Breast epithelium (tissue), 4 donors: ENCODE measurements at places on chromosomes 7 and 10. TPM values are rescaled to one million over a fixed set of nuclear protein-coding genes. Genes with fewer than 3 reads are reported as not detected.

Gene IFIT2
- total RNA-seq, result 6.6 TPM

DNA sequence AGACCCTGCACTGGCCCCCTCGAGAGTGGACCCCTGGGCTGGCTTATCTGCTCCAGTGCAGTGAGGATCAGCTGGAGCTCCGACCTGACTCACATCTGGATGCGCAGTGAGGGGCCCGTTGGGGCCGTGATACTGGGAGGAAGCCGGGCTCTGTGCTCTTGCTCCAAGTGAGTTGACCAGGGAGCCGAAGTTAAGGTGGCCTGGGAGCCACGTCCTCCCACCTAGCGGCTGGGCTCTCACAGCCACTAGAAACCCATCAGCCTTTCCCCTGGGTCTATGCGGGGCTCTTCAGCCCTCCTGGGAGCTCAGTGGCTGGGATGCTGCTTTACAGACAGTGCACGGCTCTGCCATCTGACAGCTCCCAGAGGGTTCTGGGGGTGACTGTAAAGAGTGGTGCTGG lies 9.1 kb downstream of the ALKBH4 start:
- no peak for DNase-seq

GRCh38 chr7:159317294-159317693 lies 172.6 kb upstream of the VIPR2 start:
- DNase-seq, result no peak

GRCh38 chr10:11782793-11783557 lies 40.2 kb upstream of the PROSER2 start:
- DNase-seq, result no peak

DNA sequence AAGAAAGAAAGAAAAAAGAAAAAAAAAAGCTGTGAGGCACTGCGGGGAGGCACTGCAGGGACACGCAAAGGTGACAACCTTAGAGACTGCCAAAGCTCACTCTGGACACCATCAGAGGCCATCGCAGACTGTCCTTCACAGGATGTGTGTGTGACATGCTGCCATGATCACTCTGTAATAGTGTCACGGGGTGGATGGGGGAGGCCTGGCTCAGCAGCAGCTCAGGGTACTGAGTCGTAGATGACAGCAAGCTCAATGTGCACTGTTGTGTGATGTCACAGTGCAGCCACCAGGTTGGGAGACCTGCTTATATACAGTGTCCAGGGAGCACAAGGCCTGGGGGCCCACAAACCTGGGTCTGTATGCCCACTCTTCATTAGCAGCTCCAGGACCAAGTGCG lies 83.3 kb downstream of the SLIT1 start:
- no peak for DNase-seq

- DNase-seq, result no peak
Measured at GRCh38 chr10:116870949-116871348, 21.6 kb downstream of the ENO4 start.

- DNase-seq, result no peak
Measured at GRCh38 chr10:62690703-62691102, 113.8 kb upstream of the ADO start.

DNA sequence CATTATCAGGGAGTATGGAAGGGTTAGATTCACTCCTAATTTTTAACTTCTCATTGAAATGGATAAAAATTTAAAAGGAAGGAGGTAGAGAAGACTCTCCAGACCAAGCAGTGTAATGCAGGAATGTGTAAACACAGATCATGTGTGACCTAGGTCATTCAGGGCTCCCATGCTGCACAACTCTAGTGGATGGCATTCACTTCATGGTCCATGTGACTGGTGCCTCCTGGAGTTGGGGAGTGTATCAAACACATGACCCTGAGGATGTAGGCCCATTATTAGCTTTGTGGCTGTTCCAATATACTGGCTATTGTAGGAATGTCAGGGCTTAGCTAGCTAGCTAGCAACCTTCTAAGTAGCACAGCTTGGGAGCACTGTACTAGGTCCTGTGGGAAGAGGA lies 109.9 kb downstream of the SLC25A13 start:
- DNase-seq, result no peak

DNA sequence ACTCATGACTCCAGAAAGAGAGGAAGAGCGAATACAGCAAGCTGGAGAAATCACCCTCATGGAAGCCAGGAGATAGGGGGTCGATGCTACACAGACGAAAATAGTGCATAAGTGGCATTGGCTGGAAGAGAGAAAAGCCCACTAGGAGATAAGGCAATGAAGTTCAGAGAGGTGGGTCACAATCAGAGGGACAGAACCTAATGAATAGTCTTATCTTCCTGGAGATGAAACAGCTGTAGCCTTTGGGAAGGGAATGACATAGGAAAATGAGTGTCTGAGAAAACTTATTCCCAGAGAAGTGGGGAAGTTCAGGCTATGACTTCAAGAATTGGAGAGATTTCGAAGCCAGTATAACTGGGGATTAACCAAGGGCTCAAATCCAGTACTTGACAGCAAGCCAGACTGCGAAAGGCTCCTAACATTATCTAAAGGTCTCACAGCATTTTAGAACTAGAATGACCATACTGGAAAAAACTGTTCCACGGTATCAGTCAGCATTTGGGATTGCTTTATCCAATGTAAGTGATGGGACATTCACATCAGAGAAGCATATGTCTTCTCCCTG lies 211.1 kb downstream of the ZNF365 start:
- DNase-seq, result no peak

Gene PRLHR
- not detected for total RNA-seq

DNA sequence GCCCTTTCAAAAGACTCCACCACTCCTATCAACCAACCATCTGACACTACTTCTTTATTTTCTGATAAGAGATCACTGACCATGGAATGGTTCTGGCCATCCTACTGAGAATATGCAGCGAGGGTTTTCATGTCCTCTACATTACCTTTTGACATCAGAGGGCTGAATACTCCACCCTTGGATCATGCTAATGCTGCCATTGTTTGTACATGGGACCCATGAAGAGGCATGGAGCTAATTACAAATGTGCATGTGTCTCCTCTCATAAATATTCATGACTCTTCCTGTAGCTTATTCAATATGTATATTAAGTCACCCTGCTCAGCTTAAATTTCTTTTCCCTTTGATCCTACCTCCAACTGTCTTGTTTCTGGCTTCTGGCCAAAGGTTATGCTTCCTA lies 1065.8 kb upstream of the GHITM start:
- no peak for DNase-seq

GRCh38 chr7:48832303-48832845 lies 92.0 kb upstream of the CDC14C start:
- no peak for DNase-seq

- DNase-seq, result no peak
Measured at GRCh38 chr7:44767134-44767911, 18.7 kb downstream of the ZMIZ2 start.

DNA sequence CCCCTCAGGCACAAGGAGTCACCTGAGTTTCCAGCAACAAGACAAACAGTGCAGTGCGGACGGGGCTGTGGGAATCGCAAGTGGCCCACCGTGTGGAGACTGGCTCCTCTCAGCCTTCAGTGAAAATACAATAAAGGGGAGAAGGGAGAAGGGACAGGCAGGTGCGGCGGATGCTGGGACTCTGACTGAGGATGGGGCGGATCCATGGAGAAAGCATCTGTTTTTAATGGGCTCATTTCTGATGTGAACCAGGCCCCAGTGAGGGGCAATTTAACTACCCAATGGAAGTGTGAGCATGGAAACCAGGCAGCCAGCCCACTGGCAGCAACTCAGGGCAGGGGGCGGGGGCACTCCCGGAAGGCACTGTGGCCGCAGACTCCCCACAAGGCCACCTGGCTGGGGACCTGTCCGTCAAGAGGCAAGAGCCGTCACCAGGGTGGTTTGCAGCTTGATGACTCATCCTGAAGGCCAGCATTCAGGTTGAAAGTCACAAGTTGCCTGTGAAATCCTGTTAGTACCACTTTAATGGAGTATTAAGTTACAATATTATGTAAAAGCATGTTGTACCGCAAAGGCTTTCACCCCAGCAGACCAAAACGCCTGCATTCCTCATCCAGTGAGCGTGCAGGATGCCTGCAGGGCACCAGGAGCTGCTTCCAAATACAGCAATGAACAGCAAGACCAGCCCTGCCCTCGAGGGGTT lies 476.4 kb downstream of the PTPRN2 start:
- no peak for DNase-seq

DNA sequence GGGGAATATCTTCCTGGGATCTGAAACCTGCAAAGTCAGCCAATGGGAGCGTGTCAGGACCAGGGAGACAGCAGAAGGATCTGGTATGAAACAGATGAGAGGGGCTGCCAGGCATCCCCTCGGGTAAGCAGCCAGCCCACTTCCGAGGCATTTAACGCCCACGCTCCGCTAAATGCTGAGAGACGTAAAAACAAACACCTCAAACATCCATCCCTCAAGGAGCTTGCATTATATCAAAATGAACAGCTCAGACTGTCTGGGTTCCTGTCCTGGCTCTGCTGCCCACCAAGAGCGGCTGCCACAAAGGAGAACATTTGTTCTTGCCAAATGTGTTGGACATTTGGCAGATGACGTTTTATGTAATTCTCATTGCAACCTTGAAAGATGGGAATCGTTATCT lies 7.0 kb upstream of the SERPINE1 start:
- no peak for DNase-seq

Gene ADARB2
- total RNA-seq, result 2.0 TPM

Gene GSTO1
- total RNA-seq, result 81.6 TPM

Gene ZNF425
- total RNA-seq, result 2.1 TPM

- no peak for DNase-seq
Measured at GRCh38 chr7:20085086-20085485, 132.1 kb downstream of the MACC1 start.

DNA sequence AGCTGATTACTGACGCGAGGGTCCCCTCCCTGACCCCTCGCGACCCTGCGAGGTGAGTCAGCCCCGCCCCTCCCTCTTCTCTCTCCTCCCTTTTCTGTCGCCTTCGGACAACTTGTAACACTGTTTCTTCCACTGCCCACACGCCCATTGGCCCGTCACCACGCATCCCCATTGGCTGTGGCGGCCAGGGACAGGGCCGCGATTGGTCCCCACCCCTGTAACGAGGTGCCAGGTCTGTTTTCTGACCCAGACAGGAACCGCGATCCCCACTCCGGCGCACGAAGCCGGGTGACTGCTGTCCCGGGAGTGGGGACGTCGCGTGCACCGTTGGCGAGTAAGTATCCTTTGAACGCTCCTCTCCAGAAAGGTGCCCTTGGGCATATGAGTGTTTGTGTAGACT lies at the start of gene STRA8:
STRA8 (plus strand) TSS at position 269 of the 400 bp plus-strand sequence. CDS start 6,687 bp downstream, outside the sequence.
- DNase-seq, result no peak

Gene IPMK
- total RNA-seq, result 13.5 TPM

Gene ASIC3
- total RNA-seq, result 3.3 TPM

Gene DRGX
- total RNA-seq, result not detected

DNA sequence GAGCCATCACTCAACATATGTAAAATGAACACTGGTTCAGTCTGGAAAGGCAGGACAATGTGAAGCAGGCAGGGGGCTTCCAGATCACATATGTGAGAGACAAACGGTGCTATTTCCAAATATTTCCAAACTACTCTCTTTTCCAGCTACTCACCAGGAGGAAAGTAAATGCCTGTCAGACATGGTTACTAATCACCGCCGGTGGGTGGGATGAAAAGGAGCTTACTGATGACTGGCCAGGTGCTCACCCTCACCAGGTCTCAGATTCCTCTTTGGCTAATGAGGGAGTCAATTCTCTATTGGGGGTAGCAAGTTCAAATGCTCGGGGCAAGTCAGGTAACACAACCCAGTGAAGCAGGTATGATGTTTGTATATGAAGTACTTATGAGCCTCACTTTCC lies 9.7 kb upstream of the MSMB start:
- no peak for DNase-seq

- DNase-seq, result no peak
Measured at GRCh38 chr10:132282667-132283603, 24.8 kb downstream of the STK32C start.

Gene AKR1B15
- 3.5 TPM for total RNA-seq

Gene CCDC146
- 17.7 TPM for total RNA-seq

DNA sequence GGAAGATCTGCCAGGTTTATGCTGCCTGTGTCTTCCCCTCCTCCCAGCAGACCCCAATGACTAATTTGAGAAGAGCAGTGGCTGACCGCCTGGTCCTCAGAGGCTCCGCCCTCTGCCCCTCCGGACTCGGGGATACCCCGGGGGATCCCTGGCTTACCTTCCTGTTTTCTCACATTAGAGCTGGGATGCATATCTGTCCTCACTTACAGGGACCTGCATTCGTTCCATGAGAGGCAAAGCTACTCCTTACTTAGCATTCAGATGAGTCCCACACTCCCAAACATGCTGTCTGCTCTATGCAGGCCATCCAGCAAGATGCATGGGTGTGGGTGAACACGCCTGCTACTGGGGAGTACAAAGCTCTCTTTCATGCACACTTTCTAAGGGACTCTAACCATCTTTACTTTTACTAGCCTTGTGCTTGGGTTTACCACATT lies 24.0 kb downstream of the VOPP1 start:
- no peak for DNase-seq

- DNase-seq, result no peak
Measured at GRCh38 chr10:124306922-124307371, 111.8 kb downstream of the OAT start.

DNA sequence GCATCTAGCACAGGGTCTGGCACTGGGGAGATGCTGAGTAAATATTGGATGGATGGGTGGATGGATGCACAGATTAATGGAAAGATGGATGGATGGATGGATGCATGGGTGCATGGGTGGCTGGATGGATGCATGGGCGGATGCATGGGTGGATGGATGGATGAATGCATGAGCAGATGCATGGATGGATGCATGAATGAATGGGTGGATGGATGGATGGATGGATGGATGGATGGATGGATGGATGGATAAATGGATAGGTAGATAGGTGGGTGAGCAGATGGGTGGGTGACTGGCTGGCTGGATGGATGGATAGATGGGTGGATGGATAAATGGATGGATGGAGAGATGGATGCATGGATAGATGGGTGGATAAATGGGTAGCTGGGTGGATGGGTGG lies 5.7 kb downstream of the PAX4 start:
- DNase-seq, result no peak

- DNase-seq, result no peak
Measured at GRCh38 chr10:15236340-15236739, 67.8 kb upstream of the NMT2 start.

DNA sequence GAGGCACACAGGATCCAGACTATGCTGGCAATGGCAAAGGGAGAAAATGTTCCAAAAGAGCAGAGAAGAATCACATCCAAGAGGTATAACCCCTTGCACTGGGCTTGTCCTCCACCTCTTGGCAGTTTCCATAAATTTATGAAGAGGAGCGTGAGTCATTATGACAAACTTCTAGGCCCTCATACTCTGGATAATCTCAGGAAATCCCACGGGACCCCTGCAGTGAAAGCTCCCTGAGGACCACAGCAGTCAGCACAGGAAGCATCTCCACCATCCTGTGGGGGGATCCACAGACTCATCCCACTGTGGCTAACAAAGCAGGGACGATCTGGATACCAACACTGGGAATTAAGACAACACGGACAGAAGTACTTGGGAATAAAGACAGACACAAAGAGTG lies 30.3 kb upstream of the GPAM start:
- DNase-seq, result no peak
